ENCODE measurements at places on chromosomes 16 and 17.

DNA sequence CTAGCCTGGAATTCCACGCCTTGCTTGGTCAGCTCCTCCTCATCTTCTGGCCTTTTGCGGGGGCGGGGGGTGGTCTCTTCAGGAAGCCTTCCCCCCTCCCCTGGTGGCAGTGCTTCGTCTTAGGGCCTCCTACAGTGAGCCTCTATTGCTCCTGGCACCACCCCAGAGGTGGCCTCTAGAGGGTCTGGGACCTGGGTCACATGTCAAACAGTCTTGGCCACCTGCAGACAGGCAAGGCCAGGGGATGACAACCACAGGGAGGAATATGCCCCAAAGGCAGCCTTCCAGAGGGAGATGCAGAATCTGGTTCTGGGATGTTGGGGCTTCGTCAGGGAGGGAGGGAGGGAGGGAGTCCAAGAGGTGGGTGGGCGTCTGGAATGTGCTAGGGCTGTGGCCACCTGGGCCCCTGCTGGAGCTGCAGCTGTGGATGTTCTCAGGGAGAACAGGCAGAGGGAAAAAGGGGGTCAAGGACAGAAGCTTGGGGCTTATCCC is 50.6 kb downstream of the SMPD3 start:
- no peak for DNase-seq

GRCh38 chr17:42920106-42920900 is 19.7 kb downstream of the G6PC1 start:
- DNase-seq, result no peak

DNA sequence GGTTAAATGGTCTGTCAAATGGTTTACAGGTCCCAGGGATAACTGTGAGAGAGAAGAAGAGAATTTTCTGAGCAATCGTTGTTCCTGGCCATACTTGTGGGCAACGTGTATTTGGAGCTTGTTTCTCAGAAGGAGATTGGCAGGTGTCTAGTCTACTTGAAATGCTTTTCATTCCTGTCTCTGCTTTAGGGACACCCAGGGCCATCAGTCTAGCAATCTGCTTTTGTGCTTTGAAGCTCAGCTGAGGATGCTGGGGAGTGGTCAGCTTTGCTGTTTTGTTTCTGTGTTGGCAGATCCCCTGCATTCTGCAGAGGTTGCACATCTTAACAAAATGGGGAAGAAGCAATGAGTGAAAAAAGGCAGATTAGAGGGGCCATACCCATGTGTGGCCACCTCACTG is 193.7 kb downstream of the SHISA9 start:
- DNase-seq, result no peak

DNA sequence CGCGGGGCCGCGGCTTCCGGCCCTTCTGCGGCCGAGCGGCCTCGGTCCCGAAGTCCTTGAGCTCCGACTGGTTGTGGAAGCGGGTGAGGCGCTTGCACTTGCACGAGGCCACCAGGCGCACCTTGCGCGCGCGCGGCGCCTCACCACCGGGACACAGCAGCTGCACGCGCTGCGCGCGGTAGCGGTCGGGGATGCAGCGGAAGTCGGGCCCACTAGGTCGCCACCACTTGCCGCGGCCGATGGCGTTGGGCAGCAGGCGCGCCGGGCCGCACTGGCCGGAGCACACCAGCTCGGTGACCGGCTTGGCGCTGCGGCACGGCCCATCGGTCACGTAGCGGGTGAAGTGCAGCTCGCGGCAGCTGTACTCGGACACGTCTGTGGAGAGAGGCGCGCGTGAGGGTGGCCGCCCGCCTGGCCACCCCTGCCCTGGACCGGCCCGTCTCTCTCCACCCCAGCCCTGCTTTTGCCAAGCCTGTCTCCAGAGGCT is 3.2 kb downstream of the SOST start:
- no peak for DNase-seq

DNA sequence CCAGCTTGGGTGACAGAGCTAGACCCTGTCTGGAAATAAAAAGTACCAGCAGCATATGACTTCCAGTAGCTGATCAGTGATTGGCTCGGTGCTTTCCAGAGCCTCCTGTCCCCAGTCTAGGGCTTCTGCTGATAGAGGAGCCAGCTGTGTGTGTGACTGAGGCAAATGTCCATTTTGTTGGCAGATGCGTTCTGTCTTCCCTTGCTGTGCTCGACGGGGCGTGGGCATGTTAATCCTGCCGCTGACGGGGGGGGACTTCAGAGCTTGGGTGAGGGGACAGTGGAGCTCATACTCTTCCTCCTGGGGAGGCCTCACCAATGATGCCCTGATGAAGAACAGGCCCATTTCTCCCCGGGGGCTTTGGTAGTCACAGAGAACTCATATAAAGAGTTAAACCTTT is 14.6 kb downstream of the KCTD2 start:
- no peak for DNase-seq

- DNase-seq, result no peak
Measured at GRCh38 chr17:59757470-59757869, 50.0 kb downstream of the VMP1 start.

GRCh38 chr17:80485846-80486245 is 9.4 kb upstream of the NPTX1 start:
- DNase-seq, result no peak

DNA sequence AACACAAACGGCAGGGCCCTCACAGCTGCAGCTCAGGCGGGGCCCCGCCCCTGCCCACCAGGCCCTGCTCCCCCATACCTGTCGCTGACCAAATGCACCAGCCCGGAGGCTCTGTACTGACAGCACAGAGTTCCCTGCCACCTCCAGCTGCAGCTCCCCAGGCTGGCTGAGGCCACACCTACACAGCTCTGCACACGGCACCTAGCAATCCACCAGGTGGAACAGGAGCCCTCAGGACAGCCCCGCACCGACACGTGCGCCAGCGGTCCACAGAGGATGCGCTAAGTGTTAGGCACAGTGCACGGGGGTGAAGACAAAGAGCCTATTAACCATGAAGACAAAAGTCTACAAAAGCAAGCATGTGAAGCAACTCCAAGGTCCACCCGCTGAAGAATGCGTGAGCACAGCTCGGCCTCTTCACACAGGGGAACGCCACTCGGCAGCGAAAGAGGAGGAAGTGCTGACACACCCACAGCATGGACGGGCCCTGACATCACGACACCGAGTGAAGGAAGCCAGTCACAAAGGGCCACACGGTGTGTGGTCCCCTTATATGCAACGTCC is 5.4 kb downstream of the ZCCHC14 start:
- DNase-seq, result no peak

DNA sequence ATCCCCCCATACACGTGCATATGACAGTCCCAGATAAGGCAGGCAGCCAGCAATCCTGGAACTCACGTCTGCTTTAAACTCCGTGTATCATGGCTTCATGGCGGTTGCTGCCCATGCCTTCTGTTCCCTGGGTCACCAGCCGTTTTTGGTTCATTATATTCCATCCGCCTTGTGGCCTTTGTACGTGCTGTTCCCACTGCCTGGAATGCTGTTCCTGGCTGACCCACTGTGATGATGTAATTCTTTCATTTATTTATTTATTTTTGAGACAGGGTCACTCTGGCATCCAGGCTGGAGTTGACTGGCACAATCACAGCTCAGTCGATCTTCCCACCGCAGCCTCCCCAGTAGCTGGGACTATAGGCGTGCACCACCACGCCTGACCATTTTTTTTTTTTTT is 136.7 kb upstream of the GSE1 start:
- DNase-seq, result no peak
